ENCODE measurements at places on chromosomes 1 and 21. TPM values are rescaled to one million over a fixed set of nuclear protein-coding genes. Genes with fewer than 3 reads are reported as not detected.

- no peak for DNase-seq
Measured at GRCh38 chr1:238138059-238138626, 247.4 kb upstream of the ZP4 start.

DNA sequence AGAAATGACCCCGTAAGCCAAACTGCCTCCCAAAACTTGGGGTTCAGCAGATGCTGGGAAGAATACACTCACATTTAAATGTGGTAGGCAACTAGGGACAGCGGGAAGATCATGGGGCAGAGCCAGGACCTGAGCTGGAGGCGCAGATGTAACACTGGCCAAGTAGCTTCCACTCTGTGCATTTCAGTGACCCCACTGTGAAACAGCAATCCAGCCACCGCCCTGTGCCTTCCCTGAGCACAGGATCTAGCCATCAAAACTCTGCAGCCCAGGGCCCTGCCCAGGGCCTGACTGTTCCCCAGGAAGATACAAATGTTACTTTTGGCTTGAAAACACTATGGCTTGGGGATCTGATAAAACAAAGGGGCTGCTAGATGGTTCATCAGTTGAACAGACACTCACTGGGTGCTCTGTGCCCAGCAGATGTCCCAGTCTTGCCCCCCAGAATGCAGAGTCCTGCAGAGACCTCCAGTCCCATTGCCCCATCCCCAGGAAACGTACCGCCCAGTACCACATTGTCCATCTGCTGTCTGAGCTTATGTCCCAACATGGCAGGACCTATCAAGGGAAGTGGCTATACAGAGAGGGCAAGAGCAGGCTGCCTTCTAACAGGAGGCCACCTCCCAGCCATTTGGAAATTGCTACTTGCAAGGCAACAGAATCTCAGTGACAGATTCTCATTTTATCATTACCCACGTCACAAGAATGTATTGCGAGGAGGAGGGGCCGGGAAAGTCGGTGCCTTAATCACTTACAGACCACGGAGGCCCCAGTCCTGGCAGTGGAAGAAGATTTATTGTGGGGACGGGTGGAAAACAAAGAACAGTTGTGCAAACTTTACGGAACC is 124.0 kb downstream of the DMRTB1 start:
- no peak for DNase-seq

DNA sequence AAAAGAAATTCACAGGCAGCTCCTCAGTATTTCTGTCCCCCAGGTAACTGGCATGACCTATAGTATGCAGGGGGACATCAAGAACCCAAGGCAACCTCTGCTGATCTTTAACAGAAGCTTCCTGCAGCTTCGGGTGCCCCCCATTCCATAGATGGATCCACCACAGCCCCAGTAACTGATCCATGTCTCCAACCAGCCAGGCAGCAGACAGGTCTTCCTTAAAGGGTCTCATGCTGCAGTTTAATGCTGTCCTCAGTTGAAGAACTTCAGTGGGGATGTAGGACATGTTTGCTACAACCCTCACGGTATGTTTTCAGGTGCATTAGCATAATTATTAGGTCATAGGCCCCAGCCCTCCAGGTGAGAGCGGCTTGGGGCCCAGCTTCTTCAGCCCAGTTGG is 90.9 kb upstream of the OLIG2 start:
- no peak for DNase-seq

- no peak for DNase-seq
Measured at GRCh38 chr1:204406621-204407020, 5.0 kb downstream of the PPP1R15B start.

- no peak for DNase-seq
Measured at GRCh38 chr1:240784776-240785175, 172.8 kb upstream of the GREM2 start.

- no peak for DNase-seq
Measured at GRCh38 chr1:201414051-201414738, 7.3 kb downstream of the TNNI1 start.

- DNase-seq, result no peak
Measured at GRCh38 chr1:145874646-145875045, 11.0 kb downstream of the ANKRD35 start.

DNA sequence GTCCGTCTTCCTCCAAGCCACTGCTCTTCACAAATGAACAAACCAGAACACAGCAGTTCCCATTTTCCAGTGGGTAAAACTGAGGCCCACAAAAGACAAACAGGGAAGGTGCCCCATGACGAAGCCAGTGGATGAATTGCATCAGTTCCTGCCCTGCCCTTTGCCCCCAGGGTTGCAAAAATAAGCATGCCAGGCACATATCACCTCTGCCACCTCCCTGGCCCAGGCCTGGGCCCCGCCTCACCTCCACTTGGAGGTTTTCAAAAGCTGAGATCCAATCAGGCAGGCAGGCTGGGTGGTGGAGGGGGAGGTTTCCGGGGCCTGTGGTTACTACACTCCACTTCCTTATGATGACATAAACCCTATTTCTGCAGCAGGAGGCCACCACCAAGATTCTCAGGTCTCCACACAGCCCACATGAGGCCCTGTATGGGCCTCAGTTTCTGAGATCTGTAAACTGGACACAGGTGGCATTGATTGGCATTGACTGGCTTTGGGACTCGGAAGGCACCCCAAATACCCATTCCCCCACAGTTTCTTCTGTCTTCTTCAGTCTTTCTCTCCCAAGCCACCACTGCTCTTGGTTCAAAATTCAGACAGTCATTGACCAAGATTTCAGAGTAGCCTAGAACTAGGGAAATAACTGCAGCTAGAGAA is 4.1 kb downstream of the KIF21B start:
- no peak for DNase-seq

DNA sequence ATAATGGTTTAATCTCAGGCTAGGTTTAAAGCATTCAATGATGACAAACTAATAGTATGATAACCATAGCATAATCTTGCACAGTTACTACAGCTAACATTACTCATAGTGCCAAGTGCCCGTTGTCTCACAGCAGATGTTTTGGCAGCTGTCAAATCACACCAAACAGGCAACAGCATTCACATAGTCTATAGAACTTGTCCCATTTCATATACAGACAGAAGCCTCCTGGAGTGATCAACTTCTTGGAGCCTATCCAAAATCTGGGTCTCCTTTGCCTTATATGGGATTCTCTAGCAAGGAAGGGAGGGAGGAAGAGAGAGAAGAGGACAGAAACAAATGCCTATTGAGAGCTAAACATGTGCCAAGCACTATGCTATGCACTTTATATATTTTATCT is 250.6 kb upstream of the ZP4 start:
- no peak for DNase-seq

PCP4 gene
- 13.7 TPM for polyA plus RNA-seq

DNA sequence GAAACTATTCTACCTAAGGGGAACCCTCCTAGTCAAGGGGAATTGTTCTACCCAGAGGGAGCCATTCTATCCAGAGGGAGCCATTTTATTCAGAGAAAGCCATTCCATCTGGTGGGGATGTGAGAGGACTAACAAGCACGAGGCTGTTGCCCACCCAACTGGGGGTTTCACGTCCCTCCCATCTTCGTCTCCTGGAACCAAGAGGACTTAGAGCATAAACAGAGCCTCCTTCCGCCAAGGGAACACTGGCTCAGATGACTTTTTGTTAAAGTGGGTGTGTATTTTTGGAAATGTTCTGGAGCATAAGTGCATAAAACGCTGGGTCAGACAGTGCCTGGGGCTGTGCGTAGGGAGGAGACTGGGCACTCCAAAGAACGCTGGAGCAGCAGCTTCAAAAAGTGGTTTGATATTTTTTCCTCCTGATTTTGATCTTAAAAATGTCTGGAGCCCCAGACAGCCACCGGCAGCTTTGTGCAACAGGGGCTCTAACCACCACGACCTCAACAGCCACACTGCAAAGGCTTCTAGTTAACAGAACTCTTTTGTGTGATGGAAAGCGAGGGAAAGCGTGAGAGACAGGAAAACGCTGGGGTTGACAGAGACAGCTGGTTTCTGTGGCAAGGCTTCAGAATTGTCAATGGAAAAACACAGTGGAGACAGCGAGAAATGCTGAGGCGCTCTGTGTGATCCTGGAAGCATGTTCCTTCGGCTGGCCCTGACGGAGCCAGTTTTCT is 363.6 kb upstream of the CAMK1G start:
- DNase-seq, result no peak

OR2L13 gene
- polyA plus RNA-seq, result not detected

GRCh38 chr21:46424621-46425020 is 34.1 kb upstream of the DIP2A start:
- no peak for DNase-seq

C1QC gene
- polyA plus RNA-seq, result 10.1 TPM

Measured in renal cortex interstitium (tissue), 15 donors.